Osteoblast (primary cell): ENCODE measurements at places on chromosomes 1 and 21. TPM values are rescaled to one million over a fixed set of nuclear protein-coding genes. Genes with fewer than 3 reads are reported as not detected.

DNA sequence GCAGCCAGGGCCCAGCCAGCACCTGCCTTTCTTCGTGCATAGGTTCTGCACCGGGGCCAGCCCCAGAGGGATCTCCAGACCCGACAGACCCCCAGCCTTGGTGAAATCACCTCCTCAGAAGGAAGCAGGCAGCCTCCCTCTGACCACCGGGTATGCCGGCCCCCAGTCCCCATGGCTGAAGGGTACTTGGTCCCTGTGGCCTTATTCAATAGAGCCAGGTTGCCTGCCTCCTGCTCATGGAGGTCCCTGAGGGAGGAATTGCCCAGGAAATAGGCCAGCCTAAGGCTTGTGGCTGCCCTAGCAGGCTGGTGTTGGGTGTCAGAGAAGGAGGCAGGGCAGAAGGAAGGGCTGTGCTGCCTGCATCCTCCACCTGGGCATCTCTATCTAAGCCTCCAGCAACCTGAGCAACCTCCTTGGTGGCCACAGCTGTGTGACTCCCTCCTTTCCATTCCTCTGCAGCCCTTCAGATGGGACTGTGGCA lies 338.2 kb upstream of the VAMP3 start:
- peak; percentile 66 for DNase-seq

DNA sequence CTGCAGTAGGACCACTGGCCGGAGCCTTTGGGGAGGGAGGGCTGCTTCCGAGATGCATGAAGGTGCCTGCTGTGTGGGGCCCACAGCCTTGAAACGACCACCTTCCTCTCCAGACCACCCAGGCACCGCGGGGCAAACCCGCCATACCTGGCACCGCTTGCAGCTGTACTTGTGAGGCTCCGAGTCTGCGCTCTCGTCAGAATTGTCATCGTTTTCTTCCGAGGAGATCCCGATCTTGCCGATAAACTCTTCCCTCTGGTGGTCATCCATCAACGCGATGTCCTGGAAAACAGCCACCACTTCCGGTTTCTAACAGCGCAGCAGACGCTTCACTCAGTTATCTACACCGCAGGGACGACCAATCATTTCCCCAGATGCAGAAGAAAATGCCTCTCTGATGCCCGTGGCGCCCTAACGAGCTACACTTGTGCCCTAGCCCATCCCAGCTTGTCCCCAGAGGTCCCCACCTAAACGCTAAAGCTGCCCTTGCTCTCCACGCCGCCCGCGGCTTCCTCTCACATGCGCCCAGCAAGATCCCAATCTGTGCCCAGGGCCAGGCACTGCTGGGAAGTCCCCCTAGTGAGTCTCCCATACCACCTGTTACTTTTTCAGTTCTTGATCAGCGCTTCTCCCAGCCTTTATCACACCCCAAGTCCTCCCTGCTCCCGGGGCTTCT lies 55.0 kb upstream of the RIPK4 start:
- DNase-seq = peak; percentile 81

DNA sequence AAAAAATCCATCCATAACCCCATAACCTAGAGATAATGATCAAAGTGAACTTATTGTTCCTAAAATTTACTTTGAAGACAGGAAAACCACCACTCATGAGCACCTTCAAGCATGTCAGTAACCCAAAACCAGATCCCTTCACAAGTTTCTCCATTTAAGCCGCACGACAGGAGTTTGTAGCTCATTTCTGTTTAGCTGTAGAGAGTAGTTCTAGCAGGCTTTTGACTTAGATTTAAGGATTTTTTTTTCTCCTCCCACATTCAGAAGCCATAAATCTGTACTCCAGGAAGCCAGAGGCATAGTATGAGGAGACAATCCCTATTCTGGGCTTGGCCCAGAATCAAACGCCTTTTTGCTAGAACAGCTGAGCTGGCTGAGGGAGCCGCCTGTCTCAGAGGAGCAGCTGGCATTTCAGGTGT lies 25.6 kb downstream of the TOMM20 start:
- no peak for DNase-seq

GRCh38 chr21:32099812-32100416 lies 178.9 kb downstream of the MIS18A start:
- no peak for DNase-seq

- DNase-seq = no peak
Observed at GRCh38 chr1:88943241-88943640, 49.2 kb downstream of the KYAT3 start.

DNA sequence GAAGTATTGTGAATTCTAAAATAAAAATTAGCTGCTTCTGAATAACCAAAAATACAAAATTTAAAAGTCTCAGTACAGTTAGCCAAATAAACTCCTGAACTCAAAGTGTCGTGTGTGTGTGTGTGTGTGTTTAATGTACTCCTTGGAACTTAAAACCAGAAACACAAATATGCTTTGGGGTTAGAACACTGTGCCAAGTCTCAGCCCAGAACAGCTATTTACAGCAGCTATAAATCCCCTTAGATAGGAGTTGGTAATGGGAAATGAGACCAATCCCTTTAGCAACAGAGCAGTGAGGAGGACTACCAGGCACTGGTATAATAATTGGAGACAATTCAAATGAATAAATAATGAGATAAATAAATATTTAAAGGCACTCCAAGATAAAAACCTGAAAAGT lies 83.1 kb downstream of the PATJ start:
- DNase-seq = no peak

GRCh38 chr1:243693800-243694199 lies 156.2 kb downstream of the AKT3 start:
- DNase-seq = no peak

GRCh38 chr1:31372051-31372450 lies 825 bp downstream of the FABP3 start:
- DNase-seq = no peak

GRCh38 chr1:9867408-9868243 lies 42.4 kb downstream of the CTNNBIP1 start:
- peak; percentile 94 for DNase-seq

GRCh38 chr1:99573431-99574217 lies 72.3 kb upstream of the PALMD start:
- peak; percentile 8 for DNase-seq

GRCh38 chr1:201325678-201326060 lies 42.4 kb downstream of the PKP1 start:
- DNase-seq = peak; percentile 66

GRCh38 chr1:230643908-230644307 lies 1.6 kb downstream of the COG2 start:
- no peak for DNase-seq

DNA sequence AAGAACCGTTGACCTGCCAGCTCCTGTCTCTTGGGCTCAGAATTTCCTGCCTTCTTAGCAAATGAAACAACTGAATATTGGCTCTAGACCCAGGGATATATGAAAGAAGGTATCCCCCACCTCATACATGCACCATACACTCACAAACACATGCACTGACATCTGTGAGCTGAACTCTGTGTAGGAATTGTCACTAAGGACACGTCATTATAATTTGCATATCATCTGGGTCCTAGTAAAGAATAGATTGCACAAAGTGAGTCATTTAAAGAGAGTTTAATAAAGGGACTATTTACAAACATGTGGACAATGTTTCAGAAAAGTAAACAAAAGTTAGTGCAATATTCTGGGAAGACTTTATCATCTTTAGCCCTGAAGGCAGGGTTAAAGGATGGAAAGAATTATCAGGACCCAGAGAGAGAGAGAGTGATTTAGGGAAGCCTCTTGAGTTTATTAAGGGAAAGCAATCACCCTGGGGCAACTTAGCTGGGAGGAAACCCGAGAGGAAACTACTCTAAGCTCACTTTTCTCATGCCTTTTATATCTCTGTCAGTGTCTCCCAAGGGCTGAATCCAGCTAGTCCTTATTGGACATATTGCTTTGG lies 74.1 kb upstream of the PLA2G4A start:
- DNase-seq = no peak

DNA sequence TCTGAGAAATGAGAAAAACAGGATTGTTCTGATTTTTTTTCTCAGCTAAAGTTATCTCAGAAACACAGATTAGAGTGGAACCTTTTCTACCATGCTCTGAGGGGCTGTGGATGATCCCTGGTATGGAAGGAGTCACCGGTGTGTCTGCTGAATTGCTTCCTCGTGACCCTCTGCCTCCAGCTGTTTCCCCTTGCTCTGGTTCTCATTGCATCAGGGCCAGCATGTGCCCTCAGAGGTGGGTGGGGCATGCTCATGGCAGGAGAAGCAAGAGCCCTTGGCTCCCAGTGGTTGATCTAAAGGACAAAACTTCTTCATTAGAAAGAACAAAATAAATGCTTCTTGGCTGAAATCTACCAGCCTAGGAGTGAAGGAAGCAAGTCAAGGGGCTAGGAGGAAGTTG lies 183.2 kb upstream of the HMCN1 start:
- no peak for DNase-seq

OR2T11 gene
- total RNA-seq = not detected in 2 replicates

NUDT4B gene
- total RNA-seq = 51.6 and 75.6 TPM in 2 replicates

EFCAB7 gene
- total RNA-seq = 11.9 and 13.6 TPM in 2 replicates

NOS1AP gene
- under 0.01 TPM in 1 of 2 replicates, not detected in the other for total RNA-seq

RGS1 gene
- total RNA-seq = not detected in 2 replicates

LIPI gene
- not detected in 2 replicates for total RNA-seq

COL11A1 gene
- total RNA-seq = 158 and 185 TPM in 2 replicates
